Iris pigment epithelial cell (primary cell): ENCODE measurements at places on chromosomes 12 and 14.

DNA sequence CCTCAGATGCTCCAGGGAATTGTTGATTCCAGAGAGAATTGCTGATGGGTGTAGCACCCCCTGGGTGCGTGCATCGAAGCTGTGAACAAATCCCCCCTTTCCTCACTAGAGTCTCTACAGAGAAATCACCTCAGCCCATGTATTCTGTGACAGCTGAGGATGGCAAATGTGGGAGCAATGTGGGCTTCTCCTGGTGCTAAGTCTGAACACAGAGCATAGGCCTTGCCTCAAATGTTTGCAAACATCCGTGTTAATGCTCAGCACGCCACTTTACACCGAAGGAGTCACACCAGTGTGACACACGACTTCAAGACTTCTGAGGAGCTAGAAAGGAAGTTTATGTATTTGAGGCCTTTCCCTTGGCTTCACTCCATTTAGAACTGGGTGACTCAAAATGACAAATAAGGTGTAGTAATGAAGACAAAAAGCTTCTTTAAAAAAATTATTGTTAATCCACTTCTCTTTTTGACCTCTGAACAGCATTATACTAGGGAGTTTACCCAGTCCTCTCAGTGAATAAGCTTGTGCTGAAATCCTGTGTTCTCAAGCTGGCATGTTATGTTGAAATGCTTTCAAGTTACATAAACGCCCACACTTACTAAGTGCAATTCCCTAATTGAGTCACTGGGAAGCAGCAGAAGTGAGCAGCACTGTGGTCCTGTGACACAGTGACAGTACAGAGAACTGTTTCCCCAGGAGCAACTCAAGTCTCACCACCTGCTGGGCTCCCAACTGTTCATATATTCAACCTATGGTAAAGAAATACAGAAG is 92.9 kb downstream of the FAR2 start:
- peak; percentile 92 for DNase-seq

- DNase-seq: peak; percentile 14
These were observed 115.4 kb upstream of the OVCH1 start for GRCh38 chr12:29612912-29613311.

DNA sequence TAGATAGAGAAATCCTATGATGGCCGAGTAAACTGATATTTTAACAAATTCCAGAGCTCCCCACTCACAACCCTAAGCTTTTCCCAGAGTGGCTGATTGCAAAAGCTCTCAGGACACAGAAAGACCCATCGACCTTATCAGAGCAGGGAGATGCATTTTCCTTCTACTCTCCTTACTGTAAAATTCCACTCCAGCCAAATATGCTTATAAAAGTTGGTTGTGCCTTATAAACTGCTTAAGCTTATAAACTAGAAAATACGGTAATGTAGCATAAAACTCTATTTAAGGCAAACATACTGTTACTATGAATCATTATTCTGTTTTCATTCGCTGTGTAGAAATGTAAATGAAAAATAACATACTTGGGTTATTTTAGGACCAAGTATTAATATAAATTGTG is 41.6 kb upstream of the TRHDE start:
- DNase-seq: peak; percentile 79

DNA sequence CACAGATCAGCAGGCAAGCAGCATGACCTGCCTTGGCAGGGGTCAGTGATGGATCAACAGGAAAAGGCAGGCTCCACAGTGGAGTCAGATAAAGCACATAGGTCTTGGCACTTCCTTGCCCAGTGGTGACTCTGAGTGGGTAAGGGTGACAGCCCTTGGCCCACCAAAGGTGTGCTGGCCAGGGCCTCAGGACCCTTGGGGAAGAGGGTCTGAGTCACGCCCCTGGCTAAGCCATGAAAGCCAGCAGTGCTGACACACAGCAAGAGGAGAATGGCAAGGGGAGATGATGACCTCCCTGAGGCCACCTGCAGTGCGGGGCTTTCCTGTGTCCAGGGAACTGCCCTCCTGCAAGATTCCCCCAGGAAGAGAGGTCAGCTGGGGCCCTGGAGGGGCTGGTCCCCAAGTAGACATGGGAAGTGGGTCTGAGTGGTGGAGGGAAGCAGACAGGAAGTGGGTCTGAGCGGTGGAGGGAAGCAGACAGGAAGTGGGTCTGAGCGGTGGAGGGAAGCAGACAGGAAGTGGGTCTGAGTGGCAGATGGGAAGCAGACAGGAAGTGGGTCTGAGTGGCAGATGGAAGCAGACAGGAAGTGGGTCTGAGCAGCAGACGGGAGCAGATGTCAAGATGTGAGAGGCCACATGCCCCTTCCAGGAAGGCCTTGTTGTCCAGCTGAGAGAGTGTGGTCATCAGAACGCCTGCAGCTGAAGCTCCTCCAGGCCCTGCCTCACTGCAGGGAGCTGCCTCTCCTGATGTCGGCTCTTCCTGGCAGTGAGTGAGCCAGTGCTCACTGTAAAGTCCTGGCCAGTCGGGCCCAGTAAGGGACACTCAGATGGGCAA is 34.8 kb downstream of the DIO3 start:
- DNase-seq: no peak

GRCh38 chr12:113749433-113749815 is 216.7 kb downstream of the RBM19 start:
- DNase-seq: no peak

DNA sequence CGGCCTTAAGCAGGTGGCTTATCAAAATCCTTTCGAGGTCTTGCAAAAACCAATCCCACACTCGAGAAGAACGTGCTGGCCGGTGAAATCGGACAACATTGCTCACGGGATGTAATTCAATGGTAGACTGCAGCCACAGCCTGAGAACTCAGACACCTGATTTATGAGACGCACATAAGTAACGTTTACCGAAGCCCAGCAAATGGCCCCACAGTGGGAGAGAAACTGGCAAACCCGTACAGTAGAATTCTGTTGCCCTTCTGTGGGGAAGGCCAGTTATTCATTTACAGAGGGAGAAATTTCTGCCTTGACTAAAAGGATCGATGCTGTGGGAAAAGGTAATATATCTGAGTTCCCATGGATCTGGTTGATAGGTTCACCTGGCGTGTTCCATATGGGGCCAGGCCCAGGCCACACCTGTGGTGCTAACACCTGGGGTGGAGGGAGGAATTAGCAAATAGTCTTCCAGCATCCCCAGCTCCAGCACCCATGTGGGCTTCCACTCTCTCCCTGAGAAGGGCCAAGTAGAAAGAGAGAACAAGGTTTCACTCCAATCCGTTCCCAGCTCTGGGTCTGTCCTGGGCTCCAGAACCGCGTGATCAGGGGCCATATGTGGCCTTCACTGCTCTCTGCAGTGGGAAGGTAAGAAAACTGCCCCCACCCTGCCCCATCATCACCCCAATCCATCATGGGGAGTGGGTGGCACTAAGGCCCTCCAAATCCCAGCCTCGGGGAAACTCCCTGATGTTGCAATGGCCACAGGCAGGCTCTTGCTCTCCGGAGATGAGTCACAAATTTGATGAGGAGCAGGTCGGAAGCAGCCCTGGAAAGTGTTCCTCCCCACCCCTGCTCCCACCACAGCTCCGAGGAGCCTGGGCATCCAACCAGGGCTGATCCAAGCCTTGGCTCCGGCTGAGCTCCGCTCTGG is 12.7 kb downstream of the BDKRB1 start:
- peak; percentile 98 for DNase-seq

- DNase-seq: no peak
These were observed 7.4 kb upstream of the C14orf180 start for GRCh38 chr14:104572024-104572626.

DNA sequence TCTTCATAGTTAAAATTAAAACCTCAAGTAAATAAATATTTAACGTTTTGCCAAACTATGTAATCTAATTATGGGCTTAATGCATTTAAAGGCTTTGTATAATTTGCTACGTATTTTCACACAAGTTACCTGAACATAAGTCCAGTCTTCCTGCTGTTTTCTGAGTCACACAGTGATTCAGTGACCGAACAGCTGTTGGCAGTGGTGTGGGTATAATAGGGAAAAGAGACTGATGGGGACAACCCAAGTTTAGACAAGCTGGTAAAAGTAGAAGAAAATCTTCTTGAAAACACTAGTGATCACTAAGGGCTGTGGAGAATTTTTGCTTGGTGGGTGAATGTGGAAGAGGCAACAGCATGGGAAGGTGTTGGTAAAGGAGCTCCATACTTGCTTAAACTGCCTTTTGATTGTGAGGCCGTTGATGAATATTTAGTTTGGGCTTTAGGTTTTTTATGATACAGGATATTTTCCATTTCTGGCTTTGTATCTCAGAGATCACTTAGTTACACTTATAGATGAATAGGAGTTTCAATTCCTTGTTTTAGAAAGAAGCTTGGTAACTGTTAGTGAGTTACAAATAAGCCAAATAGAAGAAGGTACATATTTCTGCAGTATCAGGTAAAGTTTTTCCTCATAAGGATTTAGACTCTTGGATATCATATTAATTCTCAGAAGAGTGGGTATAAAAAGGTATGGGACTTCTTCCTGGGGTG is 23.9 kb downstream of the LRRK2 start:
- peak; percentile 23 for DNase-seq

GRCh38 chr14:91036741-91037469 is 23.5 kb downstream of the RPS6KA5 start:
- no peak for DNase-seq

DNA sequence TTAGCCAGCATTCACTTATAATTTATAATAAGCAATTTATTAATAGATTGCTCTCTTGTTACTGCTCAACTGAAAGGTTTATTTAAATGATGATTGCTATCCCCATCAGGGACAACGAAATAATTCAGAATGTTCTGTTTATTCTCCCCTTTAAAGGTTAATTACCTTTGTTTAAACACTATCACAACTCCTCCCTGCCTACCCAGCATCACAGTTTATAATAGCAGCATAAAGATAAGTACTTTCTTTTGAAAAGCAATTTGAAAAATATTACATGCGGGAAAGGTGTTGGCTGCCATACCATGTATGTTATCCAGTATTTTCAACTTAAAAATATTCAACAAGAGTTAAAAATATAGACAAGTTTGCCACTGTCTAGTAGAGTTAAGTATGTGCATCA is 30.6 kb downstream of the SCAF11 start:
- DNase-seq: no peak

- no peak for DNase-seq
These were observed 102.1 kb downstream of the MYRFL start for GRCh38 chr12:69927164-69927563.

GRCh38 chr12:59282999-59283398 is 312.8 kb upstream of the SLC16A7 start:
- DNase-seq: no peak

- no peak for DNase-seq
These were observed 63.9 kb downstream of the FOXN3 start for GRCh38 chr14:89352976-89353765.

- peak; percentile 61 for DNase-seq
These were observed 101.9 kb upstream of the SFSWAP start for GRCh38 chr12:131608740-131609690.

DNA sequence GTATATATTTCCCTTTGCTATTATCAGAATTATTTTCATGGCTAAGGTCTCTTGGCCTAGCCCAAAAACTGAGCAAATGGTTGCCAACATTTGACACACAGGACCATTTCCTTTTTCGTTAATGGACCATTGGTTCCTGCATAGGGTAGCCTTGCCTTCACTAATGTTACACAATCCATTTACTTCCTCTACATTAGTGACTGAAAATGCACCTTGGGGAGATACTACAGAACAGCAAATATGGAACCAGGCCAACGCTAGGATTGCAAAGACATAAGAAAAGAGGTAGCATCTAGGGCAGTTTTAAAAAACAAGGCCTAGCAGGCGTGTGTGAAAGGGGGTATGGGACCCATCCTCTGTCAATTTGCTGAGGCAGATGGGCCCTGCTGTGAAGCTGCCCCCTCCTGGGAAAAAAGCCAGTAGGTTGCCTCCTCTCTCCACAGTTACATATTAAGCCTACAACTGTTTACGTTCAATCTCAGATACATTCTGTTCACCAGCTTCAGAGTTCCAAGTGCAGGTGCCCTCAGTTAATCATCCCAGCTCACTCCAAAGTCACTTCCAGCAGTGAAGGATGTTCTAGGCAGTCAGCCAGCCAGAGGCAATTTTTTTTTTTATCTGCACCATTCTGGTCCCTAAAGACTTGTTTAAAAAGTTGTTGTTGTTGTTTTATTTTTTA is 15.0 kb downstream of the AQP6 start:
- DNase-seq: no peak

DNA sequence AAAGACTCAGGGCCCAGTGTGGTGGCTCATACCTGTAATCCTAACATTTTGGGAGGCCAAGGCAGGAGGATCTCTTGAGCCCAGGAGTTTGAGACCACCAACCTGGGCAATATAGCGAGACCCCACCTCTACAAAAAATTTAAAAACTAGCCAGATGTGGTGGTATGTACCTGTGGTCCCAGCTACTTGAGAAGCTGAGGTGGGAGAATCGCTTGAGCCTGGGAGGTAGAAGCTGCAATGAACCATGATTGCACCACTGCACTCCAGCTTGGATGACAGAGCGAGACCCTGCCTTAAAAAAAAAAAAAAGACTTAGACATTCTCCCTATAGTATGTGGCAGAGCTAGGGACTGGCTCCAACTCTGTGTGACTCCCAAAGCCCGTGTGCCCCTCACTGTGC is 2.9 kb downstream of the UBE3B start:
- no peak for DNase-seq

DNA sequence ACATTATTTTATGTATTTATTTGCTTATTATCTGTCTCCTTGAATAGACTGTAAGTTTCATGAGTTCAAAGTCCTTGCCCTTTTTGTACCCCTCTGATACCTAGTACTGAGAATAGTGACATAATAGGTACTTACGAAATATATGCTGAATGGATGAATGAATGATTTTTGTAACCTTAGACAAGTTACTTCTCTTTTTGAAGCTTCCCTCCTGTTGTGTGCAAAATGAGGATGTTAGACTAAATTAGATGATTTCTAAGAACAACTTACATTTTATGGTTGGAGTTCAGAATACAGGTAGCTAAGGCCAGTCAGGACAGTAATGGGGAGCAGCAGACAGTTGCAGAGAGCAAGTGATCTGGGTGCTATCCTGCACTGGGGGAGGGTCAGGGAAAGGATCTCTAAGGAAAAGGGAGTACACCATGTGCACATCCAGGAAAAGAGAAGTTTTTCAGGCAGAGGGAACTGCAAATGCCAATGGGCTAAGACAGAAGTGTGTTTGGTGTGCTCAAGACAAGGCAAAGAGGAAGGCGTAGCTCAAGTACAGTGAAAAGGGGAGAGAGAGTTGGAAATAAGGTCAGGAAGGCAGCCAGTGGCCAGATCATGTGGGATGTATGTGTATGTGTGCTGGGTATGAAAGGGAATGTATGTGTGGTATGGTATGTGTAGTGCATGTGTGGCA is 59.4 kb upstream of the AMIGO2 start:
- no peak for DNase-seq

GRCh38 chr14:38366374-38366773 is 110.5 kb upstream of the CLEC14A start:
- DNase-seq: peak; percentile 37

GRCh38 chr14:95198320-95198719 is 41.0 kb upstream of the DICER1 start:
- DNase-seq: no peak
